Activated naive CD8-positive, alpha-beta T cell treated with anti-CD3 and anti-CD28 coated beads, Interleukin-2, amount 10 ng/mL, durations not matched to agents 7 days and 5 days (primary cell): ENCODE measurements at places on chromosomes 2 and 18.

GRCh38 chr2:108825736-108826135, 39.2 kb downstream of the CCDC138 start:
- no peaks in the 10 kb centered on the region for H3K4me1 ChIP-seq
- no peak overlapping the region for H3K4me3 ChIP-seq
- no peak overlapping the region for H3K27ac ChIP-seq
- H3K27me3 ChIP-seq = no peaks in the 10 kb centered on the region

DNA sequence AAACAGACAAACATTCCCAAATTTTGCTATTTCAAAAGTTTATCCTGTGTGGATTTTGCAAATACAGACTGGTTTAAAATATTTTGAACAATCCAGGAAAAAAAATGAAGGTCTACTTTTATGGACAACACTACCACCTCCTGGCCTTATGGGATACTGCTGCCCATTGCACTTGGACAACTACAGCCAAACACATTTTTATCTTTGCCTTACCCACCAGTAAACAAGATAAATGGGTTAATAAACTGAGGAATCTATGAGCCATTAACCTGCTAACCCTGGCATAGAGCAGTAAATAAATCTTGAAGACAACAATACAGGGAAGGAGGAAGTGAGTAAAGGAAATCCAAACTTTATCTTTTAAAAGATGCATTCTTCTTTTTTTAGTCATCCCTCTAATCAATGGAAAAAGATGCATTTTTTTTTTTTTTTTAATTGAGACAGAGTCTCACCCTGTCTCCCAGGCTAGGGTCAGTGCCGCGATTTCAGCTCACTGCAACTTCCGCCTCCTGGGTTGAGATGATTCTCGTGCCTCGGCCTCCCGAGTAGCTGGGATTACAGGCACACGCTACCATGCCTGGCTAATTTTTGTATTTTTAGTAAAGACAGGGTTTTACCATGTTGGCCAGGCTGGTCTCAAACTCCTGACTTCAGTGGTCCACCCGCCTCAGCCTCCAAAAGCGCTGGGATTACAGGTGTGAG, 2.1 kb upstream of the SPIRE1 start:
- H3K27me3 ChIP-seq = peaks cover 21% of the 10 kb centered on the region
- DNase-seq = no peak

- H3K4me1 ChIP-seq = peaks cover 1% of the 10 kb centered on the region
- H3K27me3 ChIP-seq = peaks cover 12% of the 10 kb centered on the region
- H3K27ac ChIP-seq = no peak overlapping the region
- H3K4me3 ChIP-seq = no peak overlapping the region
Observed at GRCh38 chr18:62999921-63000320, 284.6 kb downstream of the PHLPP1 start.

GRCh38 chr2:59806486-59806885, 747.0 kb downstream of the BCL11A start:
- no peaks in the 10 kb centered on the region for H3K4me1 ChIP-seq
- no peaks in the 10 kb centered on the region for H3K36me3 ChIP-seq
- DNase-seq = no peak
- no peaks in the 10 kb centered on the region for H3K27me3 ChIP-seq
- no peak overlapping the region for H3K4me3 ChIP-seq

DNA sequence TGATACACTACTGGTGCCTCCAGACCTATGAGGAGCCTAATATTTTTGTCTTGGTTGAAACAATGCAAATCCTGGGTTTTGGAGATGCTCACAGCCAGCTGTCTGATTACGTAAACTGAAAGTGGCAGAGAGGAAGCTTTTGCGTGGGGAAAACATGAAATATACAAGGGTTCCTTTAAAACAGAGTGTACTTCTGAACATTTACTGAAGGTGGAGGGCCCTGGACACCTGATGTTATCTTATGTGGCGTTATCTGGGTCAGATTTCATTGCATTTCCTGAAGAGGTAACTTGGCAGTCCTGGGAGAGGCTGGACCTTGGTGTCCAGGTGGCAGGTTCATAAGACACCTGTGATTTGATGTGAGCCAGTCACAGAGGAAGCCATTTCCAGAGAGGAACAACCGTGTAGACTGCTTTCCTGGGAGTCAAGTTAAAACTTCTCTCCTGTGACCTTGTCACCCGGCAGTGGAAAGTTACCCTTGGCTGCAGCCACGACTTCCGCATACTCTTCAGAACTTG, 105.0 kb downstream of the NEDD4L start:
- H3K4me3 ChIP-seq = no peak overlapping the region
- no peaks in the 10 kb centered on the region for H3K36me3 ChIP-seq
- DNase-seq = no peak
- no peaks in the 10 kb centered on the region for H3K27me3 ChIP-seq
- peaks cover 3% of the 10 kb centered on the region for H3K4me1 ChIP-seq

DNA sequence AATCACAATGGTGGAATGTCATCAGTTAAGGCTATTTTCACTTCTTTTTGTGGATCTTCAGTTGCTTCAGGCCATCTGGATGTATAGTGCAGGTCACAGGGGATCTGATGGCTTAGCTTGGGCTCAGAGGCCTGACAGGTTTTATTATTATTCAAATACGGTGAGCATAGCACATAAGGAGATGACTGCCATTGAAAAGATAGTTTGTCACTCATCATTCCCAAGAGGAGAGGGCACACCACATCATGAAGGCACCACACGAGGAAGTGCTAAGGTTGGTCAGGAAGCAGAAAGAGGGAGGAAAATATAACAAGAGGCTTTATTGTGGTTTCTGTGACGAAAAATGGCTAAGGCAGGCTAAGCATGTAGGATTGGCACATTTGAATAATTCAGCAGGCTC, 131.4 kb downstream of the CD8B2 start:
- no peak overlapping the region for H3K4me3 ChIP-seq
- DNase-seq = no peak
- peaks cover 5% of the 10 kb centered on the region for H3K27me3 ChIP-seq
- no peaks in the 10 kb centered on the region for H3K36me3 ChIP-seq
- no peak overlapping the region for H3K27ac ChIP-seq

GRCh38 chr18:944440-944839, 39.8 kb downstream of the ADCYAP1 start:
- no peaks in the 10 kb centered on the region for H3K4me1 ChIP-seq
- H3K27me3 ChIP-seq = no peaks in the 10 kb centered on the region
- DNase-seq = no peak
- H3K36me3 ChIP-seq = no peaks in the 10 kb centered on the region
- H3K27ac ChIP-seq = no peak overlapping the region

DNA sequence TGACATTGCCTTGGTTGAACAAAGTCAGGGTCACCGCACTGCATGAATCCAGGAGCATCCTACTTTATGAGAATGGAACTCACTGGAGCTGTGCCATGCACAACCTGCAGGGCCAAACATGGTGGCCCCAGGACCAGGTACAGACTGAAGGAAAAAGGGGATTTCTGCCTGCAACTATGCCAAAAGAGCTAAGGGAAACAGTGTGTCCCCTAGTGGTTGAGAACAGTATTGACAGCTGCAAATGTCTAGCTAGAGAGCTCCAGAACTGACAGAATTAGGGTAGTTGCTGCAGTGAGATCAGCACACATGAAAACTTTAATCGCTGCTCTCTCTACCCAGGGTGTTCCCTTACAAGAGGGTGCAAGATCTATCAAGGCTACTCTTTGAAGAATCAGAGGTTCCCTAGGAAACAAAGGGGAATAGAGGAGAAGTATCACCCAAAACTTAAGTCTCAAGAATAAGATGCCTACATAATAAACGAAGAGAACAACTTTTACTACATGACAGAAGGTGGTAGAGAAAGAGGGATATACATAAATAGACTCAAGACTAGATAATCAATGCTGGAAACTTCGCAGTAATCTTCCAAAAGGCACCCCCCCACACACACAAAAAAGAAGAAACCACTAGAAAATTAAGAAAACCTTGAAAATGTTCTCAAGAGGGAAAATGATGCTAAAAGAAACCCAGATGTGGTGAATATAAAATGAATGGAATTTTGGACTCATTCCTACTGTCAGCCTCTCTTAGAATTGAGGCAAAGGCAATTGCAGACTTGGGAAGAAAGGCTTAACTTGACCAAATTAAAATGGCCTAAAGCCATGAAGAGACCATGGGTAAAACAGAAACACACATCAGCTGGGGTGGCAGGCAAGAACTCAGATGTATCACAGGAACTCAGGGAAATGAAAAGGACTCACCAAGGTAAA, 43.6 kb upstream of the IHH start:
- H3K27ac ChIP-seq = no peak overlapping the region
- H3K27me3 ChIP-seq = peaks cover 2% of the 10 kb centered on the region
- no peak for DNase-seq

DNA sequence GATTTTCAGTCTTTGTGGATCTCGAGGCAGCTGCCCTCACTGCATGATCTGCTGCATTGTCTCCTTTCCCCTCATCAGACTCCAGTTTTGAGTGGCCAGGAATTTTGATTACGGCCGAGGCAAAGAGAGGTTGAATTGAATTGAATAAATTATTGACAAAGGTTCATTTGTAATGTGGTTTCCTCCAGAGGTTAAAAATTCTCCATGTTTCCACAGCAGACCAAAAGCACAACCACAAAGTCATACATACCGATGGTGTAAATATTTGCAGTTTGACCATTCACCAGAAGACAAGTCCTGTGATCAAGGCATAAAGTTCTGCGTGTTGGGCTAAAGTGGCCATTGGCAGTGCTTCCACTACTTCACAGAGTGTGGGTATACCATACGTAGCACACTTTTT, 343.8 kb upstream of the MYT1L start:
- peaks cover 2% of the 10 kb centered on the region for H3K27me3 ChIP-seq
- no peak overlapping the region for H3K4me3 ChIP-seq
- H3K4me1 ChIP-seq = no peaks in the 10 kb centered on the region
- H3K27ac ChIP-seq = no peak overlapping the region
- DNase-seq = no peak
- no peaks in the 10 kb centered on the region for H3K36me3 ChIP-seq

- H3K4me3 ChIP-seq = no peak overlapping the region
- H3K27ac ChIP-seq = no peak overlapping the region
- no peak for DNase-seq
- peaks cover 4% of the 10 kb centered on the region for H3K27me3 ChIP-seq
- no peaks in the 10 kb centered on the region for H3K4me1 ChIP-seq
Observed at GRCh38 chr2:32993005-32993539, 46.3 kb downstream of the LTBP1 start.

- no peak for DNase-seq
- H3K4me1 ChIP-seq = peaks cover 3% of the 10 kb centered on the region
- no peak overlapping the region for H3K27ac ChIP-seq
- no peak overlapping the region for H3K4me3 ChIP-seq
- H3K36me3 ChIP-seq = no peaks in the 10 kb centered on the region
- peaks cover 3% of the 10 kb centered on the region for H3K27me3 ChIP-seq
Observed at GRCh38 chr2:232891621-232892071, 21.6 kb downstream of the SNORC start.

GRCh38 chr2:233059797-233060500, at the start of gene INPP5D:
INPP5D (plus strand) TSS chr2:233060342; CDS start chr2:233060479, 137 bp downstream.
- peaks cover 32% of the 10 kb centered on the region for H3K4me1 ChIP-seq
- DNase-seq = peak; percentile 79
- peak within 1 kb of the TSS; percentile 99 for H3K27ac ChIP-seq
- peaks cover 1% of the 10 kb centered on the region for H3K27me3 ChIP-seq
- H3K36me3 ChIP-seq = peaks cover 19% of the 10 kb centered on the region
- H3K4me3 ChIP-seq = peak within 1 kb of the TSS; percentile 98

GRCh38 chr2:236668531-236668969, 98.9 kb downstream of the ACKR3 start:
- H3K4me3 ChIP-seq = no peak overlapping the region
- H3K36me3 ChIP-seq = no peaks in the 10 kb centered on the region
- H3K27me3 ChIP-seq = peaks cover 9% of the 10 kb centered on the region

DNA sequence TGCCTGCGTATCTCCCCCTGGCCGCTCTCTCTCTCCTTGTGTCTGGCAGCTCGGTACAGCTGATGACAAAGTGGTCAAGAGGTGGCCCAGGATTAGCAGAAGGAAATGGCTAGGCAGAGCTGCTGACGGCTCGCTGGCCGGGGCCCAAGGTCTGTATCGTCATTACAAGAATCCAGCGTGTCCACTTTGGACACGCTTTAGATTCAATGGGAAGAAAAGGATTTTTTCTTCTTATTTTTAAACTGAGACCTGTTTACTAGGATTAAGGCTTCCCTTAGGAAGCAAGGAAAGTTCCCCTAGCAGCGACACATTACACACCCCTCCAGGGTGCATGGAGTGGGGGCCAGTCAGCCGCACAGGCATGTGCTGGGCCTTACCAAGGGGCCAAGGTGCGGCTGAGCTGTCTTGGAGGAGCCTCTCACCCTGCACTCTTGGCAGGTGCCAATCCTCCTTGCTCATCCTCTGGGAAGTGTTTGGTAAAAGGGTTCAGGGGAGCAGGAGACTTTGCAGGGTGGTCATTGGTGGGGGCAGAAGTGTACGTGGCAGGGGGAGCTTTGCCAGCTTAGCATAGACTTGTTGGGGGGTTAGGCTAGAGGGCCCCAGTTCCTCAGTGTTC, 76.8 kb downstream of the POLR1A start:
- H3K4me1 ChIP-seq = peaks cover 9% of the 10 kb centered on the region
- H3K36me3 ChIP-seq = peaks cover 36% of the 10 kb centered on the region
- H3K4me3 ChIP-seq = no peak overlapping the region
- DNase-seq = no peak

DNA sequence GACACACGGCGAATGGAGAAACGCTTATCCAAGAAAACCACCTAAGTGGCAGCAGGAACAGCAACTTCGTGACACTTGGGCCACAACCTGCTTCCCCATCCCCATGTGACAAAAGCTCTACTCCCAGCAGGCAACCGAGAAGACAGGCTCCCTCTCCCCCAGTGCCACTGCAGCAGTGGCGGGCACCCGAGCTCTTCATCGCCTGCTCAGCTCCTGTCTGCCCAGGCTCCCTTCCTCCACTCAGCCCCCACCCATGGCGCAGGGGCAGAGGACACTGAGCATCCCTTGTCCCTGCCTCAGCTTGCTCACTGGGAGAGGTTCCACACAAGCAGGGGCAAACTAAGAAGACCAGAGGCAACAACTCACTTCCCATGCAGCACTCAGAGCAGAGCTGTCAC, 22.9 kb downstream of the SLC66A2 start:
- no peaks in the 10 kb centered on the region for H3K4me1 ChIP-seq
- no peak overlapping the region for H3K4me3 ChIP-seq
- no peaks in the 10 kb centered on the region for H3K27me3 ChIP-seq
- H3K27ac ChIP-seq = no peak overlapping the region

DNA sequence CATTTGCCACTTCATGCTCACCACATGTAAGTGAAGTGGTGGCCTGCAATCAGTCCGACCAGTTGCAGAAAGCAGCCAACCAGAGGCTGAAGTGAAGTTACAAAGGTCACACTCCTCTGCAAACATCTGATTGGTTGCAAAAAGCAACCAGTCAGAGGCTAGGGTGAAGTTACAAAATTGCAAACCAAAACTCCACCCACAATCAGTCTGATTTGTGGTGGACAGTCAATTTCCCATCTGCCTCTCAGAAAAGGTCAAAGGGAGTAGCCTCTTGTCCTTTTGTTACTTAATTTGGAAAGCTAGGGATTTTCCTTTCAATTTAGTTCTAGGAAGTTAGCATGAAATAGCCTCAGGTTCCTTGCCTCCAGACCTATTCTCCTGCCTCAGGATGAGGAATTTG, 185.0 kb downstream of the UXS1 start:
- no peak overlapping the region for H3K4me3 ChIP-seq
- no peaks in the 10 kb centered on the region for H3K4me1 ChIP-seq
- H3K27me3 ChIP-seq = no peaks in the 10 kb centered on the region
- peaks cover 22% of the 10 kb centered on the region for H3K36me3 ChIP-seq
- no peak for DNase-seq

- H3K27ac ChIP-seq = no peak overlapping the region
- no peak for DNase-seq
- H3K27me3 ChIP-seq = no peaks in the 10 kb centered on the region
- peaks cover 31% of the 10 kb centered on the region for H3K36me3 ChIP-seq
- no peak overlapping the region for H3K4me3 ChIP-seq
- H3K4me1 ChIP-seq = peaks cover 24% of the 10 kb centered on the region
Observed at GRCh38 chr18:13500869-13501542, 225.4 kb downstream of the FAM210A start.

GRCh38 chr18:3710712-3711301, 260.8 kb downstream of the TGIF1 start:
- no peak overlapping the region for H3K27ac ChIP-seq
- H3K36me3 ChIP-seq = no peaks in the 10 kb centered on the region
- no peak for DNase-seq
- peaks cover 17% of the 10 kb centered on the region for H3K27me3 ChIP-seq
